Ovary (tissue), 10 donors: ENCODE measurements at places on chromosomes 3 and 15. TPM values are rescaled to one million over a fixed set of nuclear protein-coding genes. Genes with fewer than 3 reads are reported as not detected.

The ESYT3 gene
- polyA plus RNA-seq = 0.53 TPM

The LIPC gene
- 1.1 TPM for polyA plus RNA-seq

The TGM5 gene
- not detected for polyA plus RNA-seq

GRCh38 chr15:79858469-79858868 lies 38.3 kb downstream of the MTHFS start:
- DNase-seq = no peak

DNA sequence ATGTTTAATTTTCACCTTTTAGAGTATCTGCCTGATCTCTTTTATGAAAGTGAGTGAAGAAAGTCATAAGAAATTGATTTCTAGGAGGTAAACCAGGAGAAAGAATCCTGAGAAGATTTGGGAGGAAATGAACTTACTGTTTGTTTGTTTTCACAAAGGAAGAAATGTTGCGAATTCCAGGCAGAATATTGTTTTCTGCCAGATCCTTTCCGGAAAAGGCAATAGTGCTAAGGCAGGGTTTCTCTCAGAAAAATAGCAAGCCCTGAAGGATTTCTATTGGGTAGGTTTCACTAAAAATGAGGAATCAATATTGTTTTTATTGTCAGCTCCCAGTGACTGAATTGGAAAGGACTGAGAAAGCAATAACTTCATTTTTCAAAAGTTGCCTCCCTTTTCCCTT lies 85.7 kb upstream of the TGFBR2 start:
- no peak for DNase-seq
